Posterior cingulate gyrus (tissue), 11 donors: ENCODE measurements at places on chromosomes 6 and 20.

DNA sequence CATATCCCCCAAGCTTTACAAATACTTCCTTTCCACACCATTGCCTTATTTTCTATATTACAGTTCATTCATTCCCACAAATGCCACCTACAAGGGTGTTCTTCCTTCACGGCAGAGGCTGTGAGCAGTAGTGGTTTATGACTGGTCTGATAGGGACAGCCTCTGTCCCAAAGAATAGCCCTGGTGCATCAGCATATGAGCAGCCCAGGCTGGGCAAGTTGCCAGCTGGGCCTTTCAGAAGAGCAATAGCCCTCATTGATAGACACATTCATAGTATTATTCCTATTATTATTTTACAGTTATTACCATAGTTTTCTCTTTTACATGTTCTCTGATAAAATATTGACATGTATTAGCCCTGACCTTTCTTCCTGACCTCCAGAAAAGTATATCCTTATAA lies 149.9 kb downstream of the MMS22L start:
- DNase-seq: peak; percentile 90

DNA sequence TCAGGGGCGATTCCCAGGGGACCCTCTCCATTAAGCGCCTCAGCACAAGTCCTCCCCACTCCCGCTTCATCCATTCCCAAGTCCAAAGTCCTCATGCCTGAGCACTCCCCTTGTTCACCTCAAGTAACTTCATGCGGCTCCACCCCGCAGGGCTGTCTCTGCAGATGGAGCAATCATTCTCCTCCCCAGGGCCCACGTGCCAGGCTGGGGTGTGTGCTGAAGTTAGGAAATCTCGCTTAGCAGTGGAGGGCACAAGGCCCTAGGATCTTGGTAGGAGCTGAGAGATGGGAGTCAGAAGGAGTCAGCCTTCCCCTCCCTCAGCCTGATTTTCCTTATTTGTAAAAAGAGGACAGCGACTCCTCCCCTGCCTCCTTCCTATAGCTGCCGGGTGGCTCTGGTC lies 3.5 kb downstream of the TGM3 start:
- DNase-seq: no peak

GRCh38 chr20:60813066-60813465 lies 439.0 kb upstream of the CDH4 start:
- DNase-seq: no peak

- no peak for DNase-seq
Observed at GRCh38 chr20:58004900-58005299, 223.6 kb downstream of the ANKRD60 start.

GRCh38 chr20:49899541-49900383 lies 15.6 kb downstream of the SPATA2 start:
- DNase-seq: no peak

- DNase-seq: no peak
Observed at GRCh38 chr6:161204866-161205557, 68.8 kb downstream of the AGPAT4 start.

DNA sequence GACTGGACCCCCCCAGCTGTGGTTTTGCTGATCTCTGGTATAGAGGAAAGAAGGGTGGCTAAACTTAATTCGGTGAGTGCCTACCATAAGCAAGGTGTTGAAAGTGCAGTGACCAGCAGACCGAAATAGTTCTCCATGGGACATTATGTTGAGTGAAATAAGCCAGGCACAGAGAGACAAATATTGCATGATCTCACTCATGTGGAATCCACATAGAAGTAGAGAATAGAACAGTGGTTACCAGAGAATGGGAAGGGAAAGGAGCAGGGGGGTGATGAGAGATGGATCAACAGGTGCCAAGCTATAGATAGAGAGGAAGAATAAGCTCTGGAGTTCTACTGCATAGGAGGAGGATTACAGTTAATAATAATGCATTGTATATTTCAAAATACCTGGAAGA lies 9.7 kb upstream of the GCNT2 start:
- DNase-seq: no peak

DNA sequence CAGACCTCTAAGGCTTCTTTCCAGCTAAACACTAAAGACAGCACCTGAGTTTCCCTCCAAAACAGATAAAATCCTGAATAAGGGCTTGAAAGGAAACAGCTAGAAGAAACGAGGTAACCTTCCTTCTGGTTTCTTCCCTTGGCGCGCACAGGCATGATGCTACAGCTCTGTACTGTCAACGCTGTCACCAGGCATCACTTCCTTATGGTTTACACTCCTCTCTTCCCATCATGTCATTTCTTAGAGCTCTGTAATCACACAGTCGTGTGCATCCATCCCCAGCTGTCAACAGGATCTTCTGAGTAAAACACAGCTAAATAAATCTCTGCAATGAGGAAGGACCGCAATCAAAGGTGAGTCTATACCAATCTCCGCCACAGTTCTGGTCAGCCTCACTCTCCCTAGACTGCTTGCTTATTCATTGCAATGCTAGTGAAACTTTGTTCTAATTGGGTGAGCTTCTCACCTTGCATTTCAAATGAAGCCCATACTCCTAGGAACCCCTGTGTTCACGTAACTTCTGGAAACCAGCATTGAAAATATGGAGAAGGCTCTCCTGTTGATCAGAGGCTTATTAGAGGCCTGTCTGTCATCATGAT lies 162.6 kb upstream of the DTNBP1 start:
- no peak for DNase-seq

- no peak for DNase-seq
Observed at GRCh38 chr6:36320475-36320874, 16.2 kb downstream of the BNIP5 start.

DNA sequence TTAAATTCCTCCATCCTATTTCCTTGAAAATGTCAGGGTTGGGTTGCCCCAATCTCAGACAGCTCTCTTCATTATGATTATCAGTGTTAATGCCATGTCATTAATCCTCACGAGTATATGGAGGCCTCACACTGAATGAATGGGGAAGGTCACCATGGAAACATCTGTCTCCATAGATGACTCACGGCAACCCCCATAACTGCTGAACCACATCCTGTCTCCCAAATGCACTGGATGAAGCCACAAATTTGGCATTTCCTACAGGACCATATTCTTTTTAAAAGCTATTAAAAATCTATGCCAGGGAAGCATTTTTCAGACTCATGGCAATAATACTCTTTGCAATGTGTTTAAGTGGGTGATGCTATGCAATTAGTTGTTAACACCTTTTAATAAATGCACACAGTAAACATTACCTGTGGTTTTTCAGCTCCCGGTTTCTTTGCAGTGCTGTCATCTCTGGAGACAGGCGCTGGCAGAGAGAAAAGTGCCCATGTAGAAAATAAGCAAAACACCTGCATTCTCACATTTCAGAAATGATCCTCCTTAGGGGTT lies 80.1 kb upstream of the PTPRK start:
- DNase-seq: no peak

DNA sequence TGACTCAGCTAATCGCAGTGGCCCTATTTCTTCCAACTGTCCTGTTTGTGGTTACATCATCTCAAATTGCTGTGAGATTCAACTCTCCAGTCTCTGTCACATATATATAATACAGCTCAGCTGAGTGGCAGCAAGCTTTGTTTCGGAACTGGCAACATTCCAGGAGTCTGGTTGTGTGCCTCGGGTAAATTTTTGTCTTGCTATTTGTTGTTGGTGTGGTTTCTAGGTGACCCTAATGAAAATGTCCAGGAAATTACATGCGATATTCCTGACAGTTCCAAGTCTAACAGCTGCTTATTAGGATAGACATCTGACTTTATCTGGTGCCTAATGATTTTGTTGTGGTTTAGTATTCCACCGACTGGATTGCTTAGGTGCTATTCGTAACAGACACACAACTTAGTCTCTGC lies 581.8 kb downstream of the CD109 start:
- no peak for DNase-seq

DNA sequence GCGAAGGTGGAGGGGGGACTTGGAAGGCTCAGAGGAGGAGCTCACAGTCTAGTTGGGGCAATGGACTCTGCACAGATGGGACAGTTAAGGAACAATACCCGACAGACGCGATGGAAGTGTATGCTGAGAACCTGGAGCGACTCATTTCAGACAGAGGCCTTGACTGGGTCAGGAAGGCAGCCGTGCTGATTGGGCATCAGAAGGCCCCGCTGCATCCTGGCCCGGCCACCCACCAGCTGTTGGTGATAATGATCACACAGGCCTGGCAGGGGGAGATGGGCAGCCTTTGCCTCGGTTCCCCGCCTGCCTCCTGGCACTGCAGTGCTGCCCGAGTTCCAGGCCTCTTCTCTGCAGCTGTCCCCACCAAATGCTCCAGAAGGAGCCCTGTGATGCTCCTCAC lies 62.4 kb downstream of the MDGA1 start:
- no peak for DNase-seq

GRCh38 chr6:28002161-28002560 lies 45.1 kb downstream of the OR2B6 start:
- no peak for DNase-seq

DNA sequence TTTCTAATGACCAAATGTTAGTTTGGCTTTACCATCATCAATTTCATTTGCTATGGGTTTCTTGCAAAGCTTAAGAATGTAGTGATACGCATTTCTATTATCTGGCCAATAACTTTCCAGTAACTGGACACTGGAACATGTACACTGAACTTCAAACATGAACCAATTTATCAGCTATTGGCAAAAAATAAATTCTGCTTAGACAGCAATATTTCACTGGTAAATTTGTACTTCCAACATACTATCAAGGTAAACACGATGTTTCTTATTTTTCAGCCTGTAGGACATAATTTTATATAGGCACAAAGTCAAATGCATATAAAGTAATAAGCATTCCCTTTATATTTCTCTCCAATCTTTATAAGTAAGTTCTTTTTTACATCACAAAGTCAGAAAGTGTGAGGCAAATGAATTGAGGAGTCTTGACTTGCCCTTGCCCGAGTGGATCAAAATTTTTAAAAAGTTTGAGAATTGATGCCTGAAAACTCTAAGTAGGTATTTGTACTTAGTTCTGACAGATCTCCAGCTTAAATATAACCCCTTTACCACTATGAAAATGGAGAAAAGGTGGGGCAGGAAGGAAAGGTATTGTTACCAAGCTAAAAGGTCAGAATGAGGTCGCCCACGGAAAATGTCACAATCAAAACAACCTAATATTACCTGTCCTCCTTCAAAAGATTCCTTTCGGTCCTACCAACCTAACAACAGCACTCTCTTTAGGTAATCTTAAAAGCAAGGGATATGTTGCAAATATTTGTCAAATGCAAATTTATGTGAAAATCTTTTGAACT lies 41.3 kb downstream of the STK38 start:
- no peak for DNase-seq

- DNase-seq: no peak
Observed at GRCh38 chr6:113351173-113351834, 505.8 kb upstream of the MARCKS start.

DNA sequence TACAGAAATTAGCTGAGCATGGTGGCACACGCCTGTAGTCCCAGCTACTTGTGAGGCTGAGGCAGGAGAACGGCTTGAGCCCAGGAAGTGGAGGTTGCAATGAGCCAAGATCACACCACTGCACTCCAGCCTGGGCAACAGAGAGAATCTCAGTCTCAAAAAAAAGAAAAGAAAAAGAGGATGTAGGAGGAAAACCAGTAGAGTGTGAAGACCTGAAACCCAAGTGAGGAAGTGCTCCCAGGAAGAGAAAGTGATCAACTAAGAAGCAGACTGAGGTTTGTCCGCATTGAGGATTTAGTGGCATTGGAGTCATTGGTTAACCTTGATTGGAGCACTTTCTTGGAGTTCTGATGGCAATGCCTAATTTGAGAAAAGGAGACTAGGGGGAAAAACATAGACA lies 20.6 kb upstream of the TASP1 start:
- no peak for DNase-seq

DNA sequence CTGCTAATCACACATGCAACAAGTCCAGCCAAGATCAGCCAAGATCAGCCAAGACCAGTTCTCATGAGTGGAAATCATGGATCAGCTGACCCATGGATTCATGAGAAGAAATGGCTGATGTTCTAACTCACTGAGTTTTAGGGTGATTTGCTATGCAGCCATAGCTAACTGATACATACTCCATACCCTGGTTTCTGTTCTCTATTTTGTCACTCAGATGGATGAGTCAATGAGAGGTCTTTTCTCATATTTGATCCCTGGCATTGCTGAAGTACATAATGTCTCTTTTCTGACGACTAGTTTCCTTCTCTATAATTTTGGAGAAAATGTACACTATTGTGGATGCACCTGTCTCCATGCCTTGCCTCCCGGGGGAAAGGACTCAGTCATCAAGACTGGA lies 118.4 kb upstream of the LY86 start:
- no peak for DNase-seq

- DNase-seq: no peak
Observed at GRCh38 chr20:45902199-45902701, 9.7 kb downstream of the PLTP start.

DNA sequence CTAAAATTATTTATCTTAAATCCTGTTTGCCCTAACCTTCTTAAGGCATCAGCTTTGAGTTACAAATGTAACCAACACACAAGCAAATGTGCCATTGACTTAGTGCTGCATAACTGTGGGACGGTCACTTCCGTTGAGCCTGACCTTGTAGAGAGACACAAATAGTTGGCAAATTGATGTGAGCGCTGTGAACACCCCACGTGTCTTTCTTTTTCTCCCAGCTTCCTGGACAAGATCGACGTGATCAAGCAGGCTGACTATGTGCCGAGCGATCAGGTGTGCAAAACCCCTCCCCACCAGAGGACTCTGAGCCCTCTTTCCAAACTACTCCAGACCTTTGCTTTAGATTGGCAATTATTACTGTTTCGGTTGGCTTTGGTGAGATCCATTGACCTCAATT lies 56.4 kb downstream of the GNAS start:
- DNase-seq: no peak

DNA sequence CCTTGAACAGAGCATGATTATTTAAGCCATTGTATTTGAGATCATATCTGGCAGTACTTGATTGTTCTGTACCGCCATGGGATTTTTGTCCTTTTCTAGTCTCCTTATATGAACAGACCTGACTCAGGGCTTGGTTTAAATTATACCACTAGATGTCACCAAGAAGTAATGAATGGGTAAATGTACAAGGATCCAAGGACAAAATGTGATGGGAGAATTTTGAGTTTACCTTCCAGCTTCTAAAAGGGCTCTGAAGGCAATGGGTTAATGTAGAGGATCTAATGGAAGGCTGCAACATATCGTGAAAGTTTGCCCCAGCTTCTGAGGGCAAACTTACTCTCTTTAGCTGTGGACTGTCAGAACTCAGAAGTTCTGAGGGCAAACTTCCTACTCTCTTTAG lies 12.0 kb downstream of the RNF8 start:
- no peak for DNase-seq

DNA sequence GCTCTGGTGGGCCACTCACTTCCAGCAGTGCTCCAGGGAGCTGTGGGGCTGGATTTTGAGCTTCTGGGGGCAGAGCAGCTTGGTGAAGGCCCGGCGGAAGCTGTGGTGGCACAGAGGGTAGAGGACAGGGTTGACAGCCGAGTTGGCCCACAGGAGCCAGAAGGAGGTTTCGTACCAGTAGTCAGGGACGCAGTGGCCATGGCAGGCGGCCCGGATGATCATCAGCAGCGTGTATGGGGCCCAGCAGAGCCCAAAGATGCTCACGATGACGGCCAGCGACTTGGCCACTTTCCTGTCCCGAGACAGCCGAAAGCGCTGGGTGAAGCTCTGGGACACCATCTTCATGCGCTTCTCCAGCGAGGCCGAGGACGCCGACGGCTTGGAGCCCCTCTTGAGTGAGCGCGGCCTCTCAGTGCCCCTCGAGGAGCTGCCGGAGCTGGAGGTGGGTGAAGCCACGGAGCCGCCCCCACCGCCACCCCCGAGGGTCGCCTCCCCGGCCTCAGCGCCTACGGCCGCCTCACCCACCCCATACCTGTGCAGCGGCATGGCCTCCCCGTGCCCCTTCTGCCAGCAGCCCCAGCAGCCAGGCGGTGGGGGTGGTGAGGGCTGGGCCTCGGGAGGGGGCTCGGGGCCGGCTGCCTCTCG lies 4.0 kb downstream of the HRH3 start:
- no peak for DNase-seq
